ENCODE measurements at places on chromosomes 4 and X. TPM values are rescaled to one million over a fixed set of nuclear protein-coding genes. Genes with fewer than 3 reads are reported as not detected.

Gene OTOP1
- not detected for total RNA-seq

Gene SMIM20
- total RNA-seq: 36.8 TPM

Gene CD38
- total RNA-seq: under 0.01 TPM

Gene AMOT
- total RNA-seq: 5.0 TPM

Gene CFAP99
- total RNA-seq: not detected

Gene TLR10
- total RNA-seq: not detected

Gene MAGEA2B
- total RNA-seq: not detected

Gene PDHA1
- 38.5 TPM for total RNA-seq

Gene POU4F2
- not detected for total RNA-seq

Gene NWD2
- total RNA-seq: not detected

Gene USP17L27
- not detected for total RNA-seq

Gene ERVMER34-1
- total RNA-seq: 0.15 TPM

Gene CCSER1
- not detected for total RNA-seq

Gene RHOXF2B
- not detected for total RNA-seq

Gene NEUROG2
- total RNA-seq: not detected

Gene GLRA2
- total RNA-seq: not detected

Gene GRIA3
- total RNA-seq: not detected

Gene TRIM60
- not detected for total RNA-seq

Gene MAGEA1
- total RNA-seq: not detected

All from bronchus fibroblast of lung (primary cell).